Naive thymus-derived CD4-positive, alpha-beta T cell (primary cell): ENCODE measurements at places on chromosomes 3 and 15.
A peak's percentile ranks its signal among the peaks of the same experiment; 100 is the strongest.

- peak; percentile 78 for DNase-seq
Measured at GRCh38 chr3:127672429-127673190, at the start of gene ABTB1. TSS of gene ABTB1 (plus strand) at chr3:127672952. CDS start at chr3:127673026, 74 bp downstream.

DNA sequence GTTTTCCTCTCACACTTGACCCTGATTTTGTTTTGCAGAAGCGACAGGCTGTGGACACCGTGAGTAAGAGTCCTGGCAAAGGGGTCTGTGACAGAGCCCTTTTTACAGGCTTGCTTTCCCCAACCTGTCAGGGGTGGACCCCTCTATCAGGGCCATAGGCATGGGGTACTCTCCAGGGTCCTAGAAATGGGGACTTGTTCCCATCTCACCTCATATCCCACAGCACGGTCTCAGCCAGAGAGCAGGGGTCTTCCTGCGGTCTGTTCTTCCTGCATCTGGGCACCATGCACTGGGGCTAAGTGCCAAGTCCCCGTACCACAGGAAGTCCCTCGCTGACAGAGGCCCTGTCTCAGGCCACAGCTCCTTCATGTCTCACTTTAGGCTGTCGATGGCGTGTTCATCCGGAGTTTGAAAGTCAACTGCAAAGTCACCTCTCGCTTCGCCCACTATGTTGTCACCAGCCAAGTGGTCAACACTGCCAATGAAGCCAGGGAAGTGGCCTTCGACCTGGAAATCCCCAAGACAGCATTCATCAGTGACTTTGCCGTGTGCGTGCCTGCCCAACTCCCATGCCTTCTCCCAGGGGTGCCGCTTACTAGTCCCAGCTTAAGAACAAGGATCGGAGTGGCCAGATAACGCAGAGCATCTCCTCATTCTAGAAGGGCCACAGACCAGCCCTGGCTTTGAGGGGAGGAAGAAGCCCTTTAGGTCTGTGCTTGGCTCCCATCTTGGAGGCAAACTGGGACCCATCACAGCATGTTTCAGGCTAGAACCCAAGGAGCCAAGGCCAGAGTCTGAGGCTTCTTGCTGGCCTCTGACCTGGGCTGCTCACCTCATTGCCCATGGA is 783 bp downstream of the ITIH1 start:
- DNase-seq: no peak

DNA sequence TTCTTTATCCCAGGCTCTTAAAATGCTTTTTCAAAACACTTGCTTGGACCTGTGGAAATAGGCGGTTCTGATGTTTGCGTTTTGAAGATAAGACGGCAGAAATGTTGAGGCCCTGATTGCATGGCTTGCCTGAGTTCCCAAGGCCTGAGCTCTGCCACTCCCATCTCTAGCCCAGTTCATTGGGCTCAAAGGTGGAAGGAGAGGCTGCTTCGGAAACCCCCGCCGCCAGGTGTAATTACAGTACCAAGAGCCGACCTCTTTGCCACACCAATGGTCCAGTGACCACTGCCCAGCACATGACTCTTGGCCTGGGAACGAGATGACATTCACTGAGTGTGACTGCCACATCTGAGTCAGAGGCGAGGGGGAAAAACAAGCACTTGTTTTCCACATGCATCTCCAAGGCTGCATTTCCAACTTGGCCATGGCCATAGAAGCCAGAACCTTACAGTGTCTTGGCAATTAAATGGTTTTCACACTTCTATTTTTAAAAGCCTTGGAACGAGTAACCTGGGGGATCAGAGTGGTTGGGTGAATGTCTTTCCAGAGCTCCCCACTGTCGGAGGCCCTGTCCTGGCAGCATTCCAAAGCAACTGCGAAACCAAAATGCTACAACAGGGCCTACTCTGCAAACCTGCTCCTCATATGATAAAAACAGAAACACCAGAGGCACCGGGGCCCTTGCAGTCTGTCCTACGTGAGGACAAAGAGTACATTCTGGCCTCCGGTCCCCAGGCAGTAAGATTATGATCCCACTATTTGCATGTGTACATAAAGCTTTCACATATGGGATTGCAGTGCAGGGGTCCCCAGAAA is 63.8 kb upstream of the CGNL1 start:
- no peak for DNase-seq

DNA sequence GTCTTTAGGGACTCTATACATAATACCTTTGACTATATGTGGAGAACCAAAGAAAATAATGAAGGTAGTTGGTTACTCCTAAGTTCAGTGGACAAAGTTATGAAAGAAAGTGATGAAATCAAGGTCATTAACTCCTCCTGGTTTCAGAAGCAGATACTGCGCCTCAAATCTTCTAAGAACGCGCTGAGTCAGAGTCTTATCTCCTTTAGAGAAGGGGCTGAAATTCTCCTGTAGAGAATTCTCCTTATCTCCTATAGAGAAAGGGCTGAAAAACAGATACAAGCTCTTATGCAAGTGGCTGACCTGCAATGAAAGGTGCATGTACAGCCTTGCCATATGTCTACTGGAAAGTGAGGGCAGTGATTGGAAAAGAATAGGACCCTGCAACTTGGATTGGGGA is 824.2 kb downstream of the NSUN3 start:
- no peak for DNase-seq

GRCh38 chr3:46022909-46023785 is 4.1 kb downstream of the XCR1 start:
- no peak for DNase-seq
